ENCODE measurements at places on chromosomes 12 and 14.

- DNase-seq: no peak
Measured at GRCh38 chr12:56867216-56867615, 67.0 kb downstream of the SDR9C7 start.

DNA sequence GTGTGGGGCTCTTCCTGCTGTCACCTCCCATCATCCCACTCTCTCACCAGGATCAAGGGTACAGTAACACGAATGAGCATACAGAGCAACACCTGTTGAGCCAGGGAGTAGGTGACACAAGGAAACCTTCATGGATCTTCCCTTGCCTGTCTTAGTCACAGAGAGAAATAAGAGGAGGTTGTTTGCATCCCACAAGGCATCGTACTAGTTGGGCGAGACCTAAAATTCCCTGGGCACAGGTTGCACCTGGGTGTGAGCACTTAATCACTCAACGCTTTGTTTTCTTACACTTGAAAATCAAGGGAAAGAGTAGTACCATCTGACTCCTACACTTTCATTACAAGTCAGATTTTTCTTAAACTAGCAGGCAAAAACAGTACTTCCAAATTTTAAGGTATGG is 16.6 kb downstream of the CIPC start:
- no peak for DNase-seq

DNA sequence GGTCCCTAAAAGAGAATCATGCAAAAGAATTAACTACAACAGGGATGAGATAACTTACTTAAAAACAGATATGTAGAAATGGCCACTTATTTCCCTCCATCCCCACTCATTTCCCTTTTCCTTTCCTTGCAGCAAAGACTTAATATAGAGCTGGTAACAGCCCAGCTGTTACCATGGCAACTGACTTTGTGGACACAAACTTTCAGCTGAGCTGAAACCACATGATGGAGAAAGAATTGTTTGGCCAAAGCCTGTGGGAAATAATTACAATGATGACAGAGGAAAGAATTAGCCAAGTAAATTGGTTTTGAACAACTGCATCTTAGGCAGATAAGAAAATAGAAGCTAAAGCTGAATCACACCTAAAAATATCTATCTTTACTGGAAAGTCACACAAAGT is 364.9 kb downstream of the GALC start:
- DNase-seq: no peak

DNA sequence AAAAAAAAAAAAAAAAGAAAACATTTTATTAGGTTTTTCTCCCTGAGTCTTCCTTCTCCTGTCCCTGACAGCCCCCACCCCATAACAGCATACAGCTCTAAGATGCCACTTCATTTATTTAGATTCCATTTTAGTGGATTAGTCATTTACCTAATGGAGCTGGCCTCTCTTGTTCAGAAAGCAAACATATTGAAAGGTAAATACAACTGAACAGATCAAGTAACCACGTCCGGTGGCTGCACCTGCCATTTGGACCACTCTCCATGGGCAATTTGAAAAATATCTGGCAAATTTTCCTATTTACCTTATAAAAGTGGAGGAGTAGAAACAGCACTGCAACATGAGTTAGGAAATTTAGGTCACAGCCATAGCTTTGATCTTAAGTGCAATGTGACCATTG is 254.6 kb downstream of the C12orf42 start:
- no peak for DNase-seq

GRCh38 chr12:72734581-72734980 is 462.4 kb downstream of the TRHDE start:
- no peak for DNase-seq

DNA sequence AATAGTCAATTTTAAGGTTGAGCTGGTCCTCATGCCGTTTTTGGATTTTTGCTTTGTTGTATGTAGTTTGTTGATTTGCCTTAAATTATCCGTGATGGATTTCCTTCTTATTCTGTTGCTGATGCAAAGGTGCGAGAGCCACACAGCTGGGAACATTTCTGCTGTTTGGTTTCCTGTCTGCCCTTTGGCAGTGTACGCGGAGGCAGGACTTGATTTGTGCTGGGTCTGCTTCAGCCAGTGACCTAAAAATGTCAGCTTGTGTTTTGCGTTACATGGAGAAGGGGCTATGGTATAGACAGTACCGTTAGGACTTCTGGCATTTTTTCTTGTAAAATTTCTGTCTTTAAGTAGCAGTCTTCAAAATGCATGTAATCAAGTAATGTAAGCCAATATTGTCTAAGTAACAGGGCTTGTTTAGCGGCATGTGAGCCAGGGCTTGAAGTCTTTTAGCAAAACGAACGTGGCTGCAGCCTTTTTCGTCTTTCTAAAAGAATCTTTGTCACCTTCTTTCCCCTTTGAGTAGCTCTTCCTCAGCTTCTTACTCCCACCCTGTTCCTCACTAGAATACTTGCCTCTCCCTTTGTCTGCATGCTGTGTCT is 18.2 kb upstream of the RD3L start:
- DNase-seq: no peak
